T-helper 9 cell (primary cell): ENCODE measurements at places on chromosomes 6 and 20.

DNA sequence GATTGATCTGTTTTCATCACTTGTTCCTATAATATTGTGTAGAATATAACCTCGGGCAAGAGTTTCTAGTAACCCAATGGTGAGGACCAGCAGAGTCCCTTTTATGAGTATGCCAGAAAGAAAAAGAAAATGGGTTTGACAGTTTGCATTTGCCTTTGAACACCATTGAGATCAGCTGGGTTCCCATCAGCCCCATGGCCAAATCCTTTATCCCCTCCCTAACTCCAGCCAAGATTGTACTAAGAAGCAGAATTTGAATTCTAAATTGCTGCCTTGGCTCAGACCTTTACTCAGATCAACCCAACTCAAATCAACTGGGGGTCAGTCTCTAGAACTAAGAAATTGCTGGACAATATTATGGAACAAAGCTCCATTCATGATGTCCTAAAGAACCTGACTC lies 187.4 kb downstream of the TBC1D7 start:
- DNase-seq, result no peak

GRCh38 chr6:77332915-77333623 lies 130.2 kb downstream of the HTR1B start:
- no peak for DNase-seq

DNA sequence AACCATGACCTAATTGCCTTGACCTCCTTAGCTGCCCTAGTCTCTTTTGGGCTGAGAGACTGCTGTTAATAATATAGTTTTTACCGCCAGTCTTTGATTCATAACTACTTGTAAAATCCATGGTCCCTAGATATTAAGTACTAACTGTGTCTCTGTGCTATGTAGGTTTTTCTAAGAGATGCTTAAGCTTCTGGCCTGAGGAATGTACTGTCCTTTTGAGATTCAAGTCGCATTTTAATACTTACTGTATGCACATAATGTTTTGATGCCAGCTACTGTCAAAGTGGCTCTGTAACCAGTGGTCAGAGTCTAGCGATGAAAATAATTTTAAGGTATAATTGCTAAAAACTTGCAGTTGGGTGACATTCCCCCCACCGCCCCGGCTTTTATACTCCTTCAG lies 2.1 kb downstream of the AKAP12 start:
- no peak for DNase-seq

DNA sequence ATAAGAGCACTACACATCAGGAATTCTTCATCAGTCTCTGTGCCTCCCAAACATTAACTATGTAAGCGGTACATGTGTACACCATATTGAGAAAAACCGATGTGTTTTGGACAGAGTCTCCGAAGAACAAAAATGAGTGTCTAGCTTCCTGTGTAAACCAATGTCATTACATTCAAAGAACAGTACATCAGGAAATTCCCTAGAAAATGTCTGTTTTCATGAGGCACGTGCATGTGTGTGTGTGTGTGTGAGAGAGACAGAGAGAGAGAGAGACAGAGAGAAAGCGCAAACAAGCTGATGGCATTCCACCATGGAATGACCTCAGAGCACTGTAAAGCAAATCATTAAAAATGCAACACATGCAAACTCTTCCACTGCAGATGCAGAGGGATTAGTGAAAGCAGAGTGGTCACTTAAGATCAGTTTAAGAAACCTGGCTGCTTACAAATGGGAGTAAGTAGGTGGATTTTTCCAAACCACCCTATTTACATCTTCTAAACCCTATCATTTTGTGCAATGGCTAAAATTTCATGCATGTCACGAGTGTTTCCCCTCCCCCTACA lies 133.9 kb downstream of the HIVEP2 start:
- DNase-seq, result no peak

DNA sequence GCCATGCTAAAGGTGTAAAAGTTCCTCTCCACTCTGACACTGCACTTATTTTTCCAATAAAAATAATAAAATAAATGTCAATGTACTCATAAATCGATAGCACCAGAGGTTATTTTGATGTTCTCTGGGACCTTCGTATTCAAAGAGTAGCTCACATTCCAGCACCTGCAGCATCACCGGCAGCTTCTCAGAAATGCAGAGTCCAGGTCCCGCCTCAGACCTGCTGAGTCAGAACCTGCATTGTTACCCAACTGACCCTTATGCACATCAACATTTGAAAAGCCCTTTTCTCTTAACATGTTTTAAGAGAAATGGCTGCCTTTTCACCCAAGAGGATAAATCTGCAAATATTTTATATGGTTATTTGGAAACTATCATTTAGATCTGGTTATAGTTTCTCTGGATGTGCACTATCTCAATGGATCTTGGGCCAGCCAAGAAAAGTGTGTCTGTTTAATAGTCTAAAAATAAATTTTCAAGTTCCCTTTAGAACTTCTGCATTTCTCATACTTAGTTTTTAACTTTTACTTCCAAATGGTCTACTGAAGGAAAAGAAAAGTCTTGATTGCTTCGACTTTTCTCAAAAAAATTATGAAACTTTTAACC lies 216.2 kb upstream of the PRDM1 start:
- no peak for DNase-seq

DNA sequence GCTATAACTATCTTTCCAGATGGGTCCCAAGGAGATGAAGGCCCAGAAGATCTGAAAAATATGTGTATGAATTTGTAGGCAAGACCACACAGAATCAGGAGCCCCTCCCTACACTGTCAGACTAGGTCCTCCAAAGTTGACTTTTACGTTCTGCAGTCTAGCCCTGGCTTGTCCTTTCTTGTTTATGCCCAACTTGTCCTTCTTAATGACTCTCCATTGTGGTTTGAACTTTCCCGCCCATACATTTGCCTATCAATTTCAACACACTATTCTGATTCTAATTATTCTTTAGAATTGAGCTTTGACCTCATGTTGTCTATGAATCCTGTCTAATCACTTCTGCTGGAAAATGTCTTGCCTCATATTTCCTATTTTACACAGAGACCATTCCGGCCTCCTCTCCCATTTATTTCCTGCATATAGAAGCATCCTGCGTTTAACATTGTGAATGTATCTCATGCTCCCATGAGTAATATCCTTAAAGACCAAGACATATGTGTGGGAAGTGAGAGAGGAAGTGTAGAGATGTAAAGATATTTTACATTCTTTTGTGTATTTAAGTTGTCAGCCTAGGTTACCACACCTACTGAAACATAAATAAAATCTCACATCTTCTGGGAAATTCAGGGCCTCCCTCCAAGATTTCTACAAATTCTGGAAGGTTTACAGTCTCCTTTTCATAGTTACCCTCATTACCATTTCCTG lies 348.3 kb downstream of the BCKDHB start:
- no peak for DNase-seq

DNA sequence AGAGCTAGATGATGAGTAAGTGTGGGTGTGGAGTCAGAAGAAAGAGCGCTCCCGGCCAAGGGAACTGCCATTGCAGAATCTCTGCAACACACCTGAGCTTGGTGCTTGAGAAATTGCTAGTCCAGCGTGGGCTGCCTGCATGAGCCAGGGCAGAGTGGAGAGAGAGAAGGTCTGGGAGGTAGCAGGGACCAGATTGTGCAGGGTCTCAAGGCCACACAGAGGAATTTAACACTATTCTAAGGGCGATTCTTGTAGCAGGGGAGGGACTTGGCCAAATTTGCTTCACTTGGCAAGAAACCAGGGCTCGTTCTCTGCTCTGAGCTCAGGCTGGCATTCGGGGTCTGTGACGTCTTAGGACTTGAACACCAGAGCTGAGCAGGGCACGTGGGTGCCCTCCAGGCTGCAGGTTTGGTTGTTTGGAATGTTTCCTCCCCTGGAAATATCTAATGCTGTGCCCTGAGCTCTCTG lies 53.5 kb downstream of the BCAS4 start:
- no peak for DNase-seq

DNA sequence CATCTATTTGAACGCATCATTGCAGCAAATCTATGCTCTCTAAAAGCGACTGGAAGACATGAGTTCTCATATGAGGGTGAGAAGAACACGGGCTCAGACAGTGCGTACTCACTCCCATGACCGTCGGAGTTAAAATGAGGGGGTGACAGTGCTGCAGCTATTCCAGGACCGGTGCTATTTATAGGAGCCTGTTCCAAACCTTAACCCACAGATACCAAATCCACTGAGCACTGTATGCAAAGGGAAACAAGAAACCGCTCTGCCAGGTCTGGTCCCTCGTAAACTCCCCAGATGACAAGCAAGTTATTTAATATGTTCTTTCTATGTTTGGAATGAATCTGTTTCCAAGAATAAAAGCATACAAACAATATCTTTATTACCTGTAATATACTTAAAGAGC lies 22.9 kb downstream of the PPP1R3G start:
- DNase-seq, result no peak

- DNase-seq, result no peak
These were observed 168.9 kb downstream of the ATXN1 start for GRCh38 chr6:16592223-16592911.

DNA sequence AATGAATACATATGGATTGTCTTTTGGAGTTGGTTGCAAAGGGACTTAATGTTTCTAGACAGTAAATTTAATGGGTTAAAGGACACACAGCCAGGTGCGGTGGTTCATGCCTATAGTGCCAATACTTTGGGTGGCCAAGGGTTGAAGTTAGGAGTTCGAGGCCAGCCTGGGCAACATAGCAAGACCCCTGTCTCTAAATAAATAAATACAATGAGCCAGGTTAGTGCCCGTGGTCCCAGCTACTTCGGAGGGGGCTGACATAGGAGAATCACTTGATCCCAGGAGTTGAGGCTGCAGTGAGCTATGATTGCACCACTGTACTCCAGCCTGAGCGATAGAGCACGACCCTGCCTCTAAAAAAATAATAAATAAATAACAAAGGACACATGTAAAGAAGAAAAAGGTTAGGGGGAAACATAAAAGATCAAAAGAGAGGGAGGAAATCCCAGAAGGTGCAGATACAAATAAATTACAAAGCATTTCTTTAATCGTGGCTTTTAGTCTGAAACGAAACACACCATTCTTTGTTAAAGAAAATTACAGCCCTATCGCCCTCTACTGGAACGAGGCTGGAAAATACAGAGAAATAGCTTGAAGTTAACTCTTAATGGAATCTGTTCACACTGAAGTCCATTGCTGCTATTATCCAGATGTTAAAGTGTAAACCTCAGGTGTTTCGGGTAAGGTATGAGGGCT lies 42.6 kb upstream of the SCML4 start:
- no peak for DNase-seq

DNA sequence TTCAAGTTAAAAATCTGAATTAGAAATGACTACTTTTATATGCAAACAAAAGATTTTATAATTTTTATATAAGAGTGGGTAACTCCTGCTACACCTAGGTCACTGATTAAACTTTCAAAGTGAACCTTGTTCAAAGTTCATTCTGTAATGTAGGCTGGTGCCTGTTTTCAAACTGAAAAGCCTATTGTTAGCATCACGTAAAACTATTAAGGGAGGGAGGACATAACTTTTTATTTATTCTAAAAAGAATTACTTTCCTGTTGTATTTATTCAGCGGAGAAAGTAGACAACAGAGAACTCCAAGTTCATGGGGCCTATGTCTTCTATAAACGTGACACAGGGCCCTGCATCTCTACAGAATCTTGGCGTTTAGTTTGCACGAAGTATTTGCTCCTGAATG lies 27.4 kb downstream of the FERMT1 start:
- no peak for DNase-seq

GRCh38 chr6:47132724-47133123 lies 90.6 kb upstream of the ADGRF1 start:
- no peak for DNase-seq

GRCh38 chr6:148935705-148936435 lies 189.0 kb downstream of the UST start:
- DNase-seq, result no peak

DNA sequence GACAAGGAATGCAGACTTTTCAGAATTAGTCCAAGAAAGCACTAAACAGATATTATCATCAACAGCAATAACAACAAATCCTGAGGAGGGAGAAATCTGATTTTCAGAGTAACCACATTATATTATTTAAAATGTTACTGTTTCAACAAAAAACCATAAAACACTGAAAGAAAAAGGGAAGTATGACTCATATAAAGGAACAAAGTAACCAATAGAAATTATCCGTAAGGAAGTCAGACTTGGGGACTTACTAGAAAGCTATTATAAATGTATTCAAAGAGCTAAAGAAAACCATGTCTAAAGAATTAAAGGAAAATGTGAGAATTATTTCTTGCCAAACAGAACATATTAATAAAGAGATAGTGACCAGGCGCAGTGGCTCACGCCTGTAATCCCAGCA lies 98.1 kb downstream of the MYLK4 start:
- no peak for DNase-seq

DNA sequence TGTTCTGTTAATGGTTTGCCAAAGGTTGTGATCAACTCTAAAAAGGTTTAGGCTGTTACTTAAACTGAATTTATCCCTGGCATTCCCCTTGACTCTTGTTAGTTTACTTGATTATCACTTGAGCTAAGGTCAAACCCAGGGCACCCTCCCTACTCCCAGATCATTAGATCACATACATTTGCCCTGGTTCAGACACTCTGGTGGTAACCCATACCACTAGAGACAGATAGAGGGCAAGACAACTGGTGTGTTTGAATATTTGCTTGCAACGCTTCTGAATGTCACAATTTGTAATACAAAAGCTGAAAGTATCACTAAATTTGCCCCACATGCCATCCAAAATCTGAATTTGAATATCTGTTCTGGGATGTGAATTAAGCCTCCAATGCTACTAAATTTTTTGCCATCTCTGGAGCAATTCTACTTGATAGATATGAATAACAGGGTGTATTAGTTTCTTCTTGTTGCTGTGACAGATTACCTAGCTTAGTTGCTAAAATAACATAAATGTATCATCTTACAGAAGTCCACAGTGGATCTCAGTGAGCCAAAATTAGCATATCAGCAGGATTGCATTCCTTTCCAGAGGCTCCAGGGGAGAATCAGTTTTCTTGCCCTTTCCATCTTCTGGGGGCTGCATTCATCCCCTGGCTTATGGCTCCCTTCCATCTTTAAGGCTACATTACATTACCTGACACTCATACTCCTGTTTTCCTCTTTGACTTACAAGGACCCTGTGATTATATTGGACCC lies 45.4 kb downstream of the FIG4 start:
- DNase-seq, result no peak

DNA sequence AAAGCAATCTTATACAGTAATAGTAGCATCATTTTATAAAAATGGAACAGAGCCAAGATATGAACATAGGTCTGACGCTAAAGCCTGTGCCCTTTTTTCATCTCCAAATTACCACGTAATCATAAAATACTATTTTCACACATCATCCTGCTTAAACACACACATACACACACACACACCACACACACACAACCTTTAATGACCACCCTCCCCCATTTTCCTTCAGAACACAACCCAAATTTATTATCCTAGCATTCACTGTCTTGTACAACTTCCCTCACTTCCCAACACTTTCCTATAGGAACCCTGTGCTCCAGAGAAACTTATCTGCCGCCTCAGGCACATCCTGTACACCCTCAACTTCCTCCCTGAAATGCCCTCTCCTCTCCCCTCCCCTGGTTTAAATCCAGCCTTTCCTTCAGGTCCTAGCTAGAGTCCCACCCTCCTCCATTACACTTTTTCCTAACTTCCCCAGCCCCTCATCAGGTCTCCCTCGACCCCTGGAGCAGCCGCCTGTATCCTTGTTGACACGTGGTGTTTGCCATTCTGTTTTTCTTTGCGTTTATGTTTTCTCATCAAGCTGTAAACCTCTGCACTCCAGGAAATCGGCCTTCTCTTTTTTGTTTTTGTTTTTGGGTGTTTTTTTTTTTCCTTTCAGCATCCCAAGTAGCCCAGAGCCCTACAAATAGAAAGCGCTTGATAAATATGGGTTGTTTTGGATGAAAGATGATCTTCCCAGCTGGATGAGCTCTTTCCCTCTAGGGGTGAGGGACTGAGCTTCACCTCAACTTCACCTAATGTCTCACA lies 968 bp upstream of the MMP24 start:
- DNase-seq, result no peak

- DNase-seq, result no peak
These were observed 21.7 kb downstream of the TRAF3IP2 start for GRCh38 chr6:111583986-111584385.
